ENCODE measurements at places on chromosomes 7 and 10. TPM values are rescaled to one million over a fixed set of nuclear protein-coding genes. Genes with fewer than 3 reads are reported as not detected.

The PTF1A gene
- 2.8 TPM for total RNA-seq

The ANXA8 gene
- total RNA-seq = 0.88 TPM

The HOXA9 gene
- total RNA-seq = not detected

The SLC29A4 gene
- total RNA-seq = 24.8 TPM

The ZNHIT1 gene
- 52.2 TPM for total RNA-seq

The VGF gene
- 2.2 TPM for total RNA-seq

The RBM20 gene
- 2.7 TPM for total RNA-seq

The ACTL6B gene
- 14.7 TPM for total RNA-seq

The SFMBT2 gene
- total RNA-seq = 18.4 TPM

The ADCY1 gene
- 43.0 TPM for total RNA-seq

Measured in camera-type eye (tissue), 1 donor.